ENCODE measurements at places on chromosomes 2 and 18.

DNA sequence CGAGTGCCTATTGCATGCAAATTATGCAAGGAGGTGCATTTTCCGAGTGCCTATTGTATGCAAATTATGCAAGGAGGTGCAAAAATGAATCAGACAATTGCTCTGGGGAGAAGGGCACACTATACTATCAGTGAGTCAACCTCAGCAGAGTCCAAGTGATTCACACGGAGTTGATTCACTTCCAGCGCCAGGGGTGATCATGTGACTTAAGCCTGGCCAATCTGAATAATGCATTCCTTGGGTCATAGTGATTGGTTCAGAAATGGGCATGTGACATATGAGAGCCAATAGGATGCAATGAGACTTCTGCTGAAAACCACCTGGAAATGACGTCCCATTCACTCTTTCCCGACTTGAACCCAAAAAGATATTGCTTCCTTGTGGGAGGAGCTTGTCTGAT lies 152.2 kb downstream of the DAW1 start:
- DNase-seq, result no peak

DNA sequence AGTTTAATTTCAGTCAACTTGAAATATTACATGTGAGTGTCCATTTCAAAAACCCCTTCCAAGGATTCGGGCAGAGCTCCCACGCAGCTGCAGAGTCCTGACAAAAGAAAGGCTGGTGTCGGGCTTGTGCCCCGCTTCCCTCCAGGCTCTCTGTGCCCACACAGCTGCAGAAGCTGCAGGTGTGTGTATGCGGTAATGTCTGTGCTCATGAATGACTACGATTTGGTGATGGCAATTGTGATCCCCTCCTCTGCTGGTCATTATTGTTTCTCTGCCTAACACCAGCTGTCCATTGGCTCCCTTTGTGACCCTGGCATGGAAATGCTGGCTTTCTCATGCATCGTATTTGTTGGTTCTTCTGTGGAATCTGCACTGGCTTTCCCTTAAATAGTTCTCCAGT lies 224.8 kb downstream of the NUP35 start:
- DNase-seq, result no peak

DNA sequence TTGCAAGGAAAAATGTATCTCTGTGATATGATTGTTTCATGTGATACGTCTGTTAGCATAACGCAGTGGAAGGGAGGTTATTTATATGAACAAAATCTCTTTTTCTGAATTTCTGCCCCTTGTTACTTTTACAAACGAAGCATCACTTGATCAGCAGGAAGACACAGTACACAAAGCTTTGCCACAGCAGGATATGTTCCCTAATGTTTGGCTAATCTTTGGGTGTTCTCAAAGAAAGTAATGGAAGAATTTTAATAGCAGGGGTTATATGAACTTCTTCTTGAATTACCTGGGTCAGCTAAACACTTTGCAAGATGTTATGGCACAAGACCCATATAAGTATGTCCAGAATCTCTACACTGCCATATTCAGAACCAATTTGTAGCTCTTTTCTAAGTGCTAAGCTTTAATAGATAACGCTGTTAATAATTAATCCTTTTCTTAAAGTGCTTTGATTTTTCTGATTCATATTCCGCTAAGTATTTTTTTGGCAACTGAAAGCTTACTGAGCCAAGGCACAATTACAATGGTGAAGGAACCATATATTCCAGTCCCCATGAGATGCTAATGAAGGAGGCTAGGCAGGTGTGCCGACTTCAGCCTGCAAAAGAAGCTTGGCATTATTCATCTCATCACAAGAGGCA lies 33.2 kb upstream of the TRIB2 start:
- DNase-seq, result no peak

- DNase-seq, result no peak
Observed at GRCh38 chr18:76504749-76505148, 9.7 kb upstream of the ZNF516 start.

GRCh38 chr2:3145471-3146021 lies 232.1 kb downstream of the EIPR1 start:
- DNase-seq, result no peak

GRCh38 chr2:168490015-168490874 lies 34.2 kb downstream of the CERS6 start:
- DNase-seq, result peak; percentile 2

DNA sequence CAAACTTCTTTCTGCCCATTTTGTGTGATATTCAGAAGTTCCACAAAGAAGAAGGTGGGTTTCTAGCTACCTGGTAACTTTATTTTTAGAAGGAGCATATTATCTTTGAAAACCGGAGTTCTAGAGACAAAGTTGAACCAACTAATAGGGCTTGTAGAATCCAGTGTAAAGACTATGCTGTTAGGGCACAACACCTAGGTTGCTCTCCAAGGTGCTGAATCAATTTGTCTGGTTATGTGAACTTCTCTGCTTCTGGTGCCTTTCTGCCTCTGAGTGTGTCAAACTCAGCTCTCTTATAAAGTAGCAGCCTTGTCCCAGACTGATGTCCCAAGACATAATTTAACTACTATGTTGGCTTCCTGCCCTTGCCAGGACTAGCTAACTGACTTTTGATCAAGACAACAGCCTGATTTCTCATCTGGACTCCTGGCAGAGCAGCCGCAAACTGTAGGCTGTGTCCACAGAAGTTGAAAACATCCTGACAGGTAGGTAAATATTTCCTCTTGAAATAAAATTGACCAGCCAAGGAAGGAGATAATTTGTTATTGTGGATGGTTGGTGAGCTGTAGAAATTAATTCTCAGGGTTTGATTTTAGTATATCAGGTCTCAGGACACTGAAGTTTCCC lies 119.4 kb downstream of the CYRIA start:
- DNase-seq, result no peak

- no peak for DNase-seq
Observed at GRCh38 chr2:109727929-109728447, 66.1 kb upstream of the RGPD5 start.

- DNase-seq, result no peak
Observed at GRCh38 chr18:26309281-26309680, 83.0 kb downstream of the TAF4B start.

GRCh38 chr2:177429688-177430325 lies 37.2 kb downstream of the AGPS start:
- DNase-seq, result no peak

DNA sequence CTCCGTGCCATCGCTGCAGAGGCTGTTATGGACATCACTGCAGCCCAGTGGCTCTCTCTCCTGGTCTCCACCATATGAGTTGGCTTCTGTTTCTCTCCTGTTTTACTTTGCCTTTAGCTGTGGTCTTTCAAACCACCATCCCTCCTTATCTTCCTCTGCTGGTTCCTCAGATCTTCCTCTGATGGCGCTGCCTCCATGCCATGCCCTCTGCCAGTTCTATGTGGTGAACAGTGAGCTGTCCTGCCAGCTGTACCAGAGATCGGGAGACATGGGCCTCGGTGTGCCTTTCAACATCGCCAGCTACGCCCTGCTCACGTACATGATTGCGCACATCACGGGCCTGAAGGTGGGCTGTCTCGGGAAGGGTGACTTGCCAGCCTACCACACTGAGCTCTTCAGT lies 13.1 kb downstream of the TYMS start:
- DNase-seq, result no peak

DNA sequence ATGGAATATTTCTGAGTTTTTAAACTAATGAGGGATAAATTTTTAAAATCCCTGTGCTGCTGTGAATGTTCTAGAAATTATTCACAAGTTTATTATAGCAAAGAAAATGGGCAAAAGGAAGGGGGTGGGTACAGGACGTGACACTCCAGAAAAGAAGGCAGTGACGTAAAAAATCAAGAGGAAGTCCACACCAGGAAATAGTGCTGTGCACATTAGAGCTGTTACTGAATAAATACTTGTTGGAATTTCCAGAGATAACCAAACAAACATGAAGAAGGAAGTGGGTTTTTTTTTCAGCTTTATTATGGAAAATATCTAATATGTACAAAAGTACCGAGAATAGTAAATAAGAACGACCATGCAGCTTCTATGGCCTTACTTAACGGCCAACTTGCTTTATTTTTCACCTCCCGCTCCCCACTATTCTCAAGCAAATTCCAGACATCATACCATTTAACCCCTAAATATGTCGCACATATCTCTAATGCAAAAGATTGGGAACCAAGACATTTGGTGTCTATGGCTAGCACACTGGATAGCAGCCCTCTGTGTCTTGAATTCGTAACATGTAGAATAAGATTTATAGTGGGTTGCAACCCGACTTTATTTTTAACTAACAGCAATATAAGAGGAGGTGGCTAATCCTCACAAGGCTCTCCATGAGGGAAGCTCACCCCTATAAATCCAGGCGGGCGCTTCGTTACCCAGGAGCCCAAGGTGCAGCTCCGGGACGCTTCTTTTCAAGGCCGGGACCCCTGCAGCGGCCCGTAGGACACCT lies 580 bp upstream of the NDUFV2 start:
- DNase-seq, result no peak

- peak; percentile 60 for DNase-seq
Observed at GRCh38 chr2:96538487-96539214, 2.1 kb downstream of the ARID5A start.

- no peak for DNase-seq
Observed at GRCh38 chr2:26605195-26605998, 35.8 kb downstream of the CIB4 start.

DNA sequence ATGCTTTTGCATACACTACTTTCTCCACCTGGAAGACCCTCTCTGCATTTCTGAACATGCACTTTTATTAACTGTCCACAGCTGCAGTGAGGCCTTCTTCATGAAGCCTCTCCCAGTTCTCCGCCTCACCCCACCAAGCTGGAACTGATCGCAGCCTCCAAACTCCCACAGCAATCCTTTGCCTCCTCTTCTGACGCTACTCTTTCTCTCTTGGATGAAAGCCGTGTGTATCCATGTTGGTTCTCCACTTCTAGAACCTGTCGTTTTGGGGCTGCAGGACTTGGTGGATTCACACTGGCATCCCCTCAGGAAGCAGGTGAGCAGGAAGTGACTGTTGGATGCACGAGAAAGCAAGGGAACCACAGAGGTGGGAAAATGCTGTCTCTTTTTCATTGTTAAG lies 288.6 kb downstream of the MYCN start:
- no peak for DNase-seq

GRCh38 chr2:55804535-55804934 lies 110.9 kb upstream of the PNPT1 start:
- DNase-seq, result no peak

GRCh38 chr2:72154386-72154975 lies 6.8 kb upstream of the CYP26B1 start:
- DNase-seq, result no peak

GRCh38 chr2:220701115-220701514 lies 871.0 kb downstream of the EPHA4 start:
- DNase-seq, result no peak

GRCh38 chr2:223846515-223846914 lies 9.1 kb upstream of the AP1S3 start:
- no peak for DNase-seq

- DNase-seq, result no peak
Observed at GRCh38 chr2:203751685-203752271, 45.3 kb downstream of the CD28 start.

DNA sequence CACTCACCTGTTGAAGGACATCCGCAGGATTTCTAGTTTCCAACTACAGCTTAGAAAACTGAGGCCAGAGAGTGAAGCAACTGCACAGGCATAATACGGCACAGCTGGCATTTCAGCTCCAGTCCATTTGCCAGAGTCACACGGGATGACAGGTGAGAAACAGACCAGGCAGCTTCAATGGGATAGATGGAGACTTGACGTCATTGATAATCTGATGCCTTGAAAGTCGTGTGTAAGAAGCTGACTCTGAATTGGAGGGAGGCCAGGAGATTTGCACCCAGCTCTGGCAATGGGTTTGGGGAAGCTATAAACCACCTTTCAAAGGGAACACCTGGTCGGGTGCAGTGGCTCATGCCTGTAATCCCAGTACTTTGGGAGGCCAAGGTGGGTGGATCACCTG lies 12.4 kb upstream of the DNMT3A start:
- DNase-seq, result no peak

DNA sequence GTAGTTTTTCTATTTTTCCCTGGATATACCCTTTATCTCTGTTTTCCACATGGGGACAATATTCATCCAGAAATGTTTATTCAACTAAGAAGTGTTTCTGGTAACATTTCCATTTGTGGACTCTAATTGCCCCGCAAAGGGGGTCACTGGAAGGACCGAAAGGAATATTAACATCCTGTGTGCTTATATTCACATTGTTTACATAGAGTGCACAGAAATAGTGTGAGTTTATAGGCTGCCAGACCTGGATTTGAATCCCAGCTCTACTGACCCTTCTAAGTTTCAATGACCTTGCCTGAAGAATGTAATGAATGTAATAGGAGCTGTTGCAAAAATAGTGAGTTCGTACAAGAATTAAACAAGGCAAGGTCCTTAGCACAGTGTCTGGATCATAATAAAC lies 152.9 kb upstream of the NCKAP5 start:
- DNase-seq, result no peak
